ENCODE measurements at places on chromosomes 1 and 21. TPM values are rescaled to one million over a fixed set of nuclear protein-coding genes. Genes with fewer than 3 reads are reported as not detected.
A peak's percentile ranks its signal among the peaks of the same experiment; 100 is the strongest.

DNA sequence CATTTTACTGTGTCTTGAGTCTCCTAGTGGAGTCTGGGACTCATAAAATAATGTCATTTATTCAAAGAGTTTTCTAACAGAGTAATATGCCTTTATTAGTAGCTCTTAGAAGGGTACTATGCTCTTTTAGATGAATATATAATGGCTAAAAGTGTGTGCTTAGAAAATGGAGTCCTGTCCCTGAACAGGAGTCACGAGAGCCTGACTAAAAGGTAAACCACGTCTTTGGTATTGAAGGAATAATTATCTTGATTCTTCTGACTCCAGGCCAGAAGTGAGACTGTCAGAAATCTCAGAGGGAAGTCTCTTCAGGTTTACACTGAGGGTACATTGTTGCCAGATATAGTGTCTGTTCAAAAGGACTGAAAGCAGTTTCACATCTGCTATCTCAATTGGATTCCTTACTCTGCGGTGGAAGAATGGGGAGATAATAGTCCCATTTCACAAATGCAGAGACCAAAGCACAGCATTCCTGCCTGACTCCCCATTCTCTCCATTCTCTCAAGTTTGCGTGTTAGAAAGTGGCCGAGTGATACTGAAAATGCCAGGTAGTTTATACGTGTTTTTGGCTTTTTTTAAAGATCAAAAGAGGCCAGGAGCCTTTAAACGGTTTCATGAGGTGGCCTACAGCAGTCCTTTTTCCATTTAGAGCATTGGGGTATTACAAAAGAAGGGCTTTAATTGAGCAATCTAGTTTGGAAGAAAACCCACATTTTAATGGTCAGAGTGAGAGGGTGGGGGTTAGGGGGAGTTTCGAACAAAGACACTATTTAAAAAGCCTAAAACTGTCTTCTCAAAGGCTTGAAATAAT is 176.6 kb downstream of the VPS13D start:
- no peak for DNase-seq

- no peak for DNase-seq
Measured at GRCh38 chr1:84861988-84862644, 30.9 kb downstream of the LPAR3 start.

Gene HDGF
- 204 TPM for total RNA-seq

Gene CD1C
- not detected for total RNA-seq

Gene GPR161
- 0.60 TPM for total RNA-seq

Gene MTARC2
- 34.5 TPM for total RNA-seq

DNA sequence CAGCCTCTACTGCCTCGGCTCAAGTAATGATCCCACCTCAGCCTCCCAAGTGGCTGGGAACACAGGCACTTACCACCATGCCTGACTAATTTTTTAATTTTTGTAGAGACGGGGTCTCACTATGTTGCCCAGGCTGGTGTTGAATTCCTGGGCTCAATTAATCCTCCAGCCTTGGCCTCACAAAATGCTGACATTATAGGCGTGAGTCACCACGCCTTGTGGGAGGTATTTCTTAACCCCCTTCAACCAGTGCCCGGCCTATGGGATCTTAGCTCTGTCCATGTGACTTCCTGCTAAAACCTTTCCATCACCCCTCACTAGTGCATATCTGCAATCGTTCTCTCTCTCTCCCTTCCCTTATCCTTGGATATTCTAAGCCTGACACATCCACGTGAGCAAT is 86.4 kb downstream of the FOXD2 start:
- no peak for DNase-seq

GRCh38 chr21:33157303-33157702 is 72.4 kb upstream of the IFNAR2 start:
- DNase-seq, result no peak

Gene SLC45A1
- total RNA-seq, result 2.3 TPM

DNA sequence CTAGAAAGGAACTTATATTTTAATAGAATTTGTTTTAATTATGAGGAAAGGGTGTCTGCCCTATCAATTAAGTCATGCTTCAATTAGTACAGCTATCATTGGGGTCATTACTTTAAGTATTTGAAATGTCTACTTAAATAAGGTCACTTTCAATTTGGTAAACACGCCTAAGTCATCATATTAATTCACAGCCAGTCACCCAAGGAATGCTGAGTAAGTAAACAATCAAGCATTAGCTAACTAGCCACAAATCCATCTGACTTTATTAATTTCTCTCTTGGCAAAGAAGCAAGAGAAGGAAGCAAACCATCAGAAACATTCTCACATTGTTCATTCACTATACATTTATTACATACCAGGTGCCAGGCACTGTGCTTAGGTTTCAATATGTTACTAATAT is 1.2 kb upstream of the LRRC52 start:
- DNase-seq, result no peak

DNA sequence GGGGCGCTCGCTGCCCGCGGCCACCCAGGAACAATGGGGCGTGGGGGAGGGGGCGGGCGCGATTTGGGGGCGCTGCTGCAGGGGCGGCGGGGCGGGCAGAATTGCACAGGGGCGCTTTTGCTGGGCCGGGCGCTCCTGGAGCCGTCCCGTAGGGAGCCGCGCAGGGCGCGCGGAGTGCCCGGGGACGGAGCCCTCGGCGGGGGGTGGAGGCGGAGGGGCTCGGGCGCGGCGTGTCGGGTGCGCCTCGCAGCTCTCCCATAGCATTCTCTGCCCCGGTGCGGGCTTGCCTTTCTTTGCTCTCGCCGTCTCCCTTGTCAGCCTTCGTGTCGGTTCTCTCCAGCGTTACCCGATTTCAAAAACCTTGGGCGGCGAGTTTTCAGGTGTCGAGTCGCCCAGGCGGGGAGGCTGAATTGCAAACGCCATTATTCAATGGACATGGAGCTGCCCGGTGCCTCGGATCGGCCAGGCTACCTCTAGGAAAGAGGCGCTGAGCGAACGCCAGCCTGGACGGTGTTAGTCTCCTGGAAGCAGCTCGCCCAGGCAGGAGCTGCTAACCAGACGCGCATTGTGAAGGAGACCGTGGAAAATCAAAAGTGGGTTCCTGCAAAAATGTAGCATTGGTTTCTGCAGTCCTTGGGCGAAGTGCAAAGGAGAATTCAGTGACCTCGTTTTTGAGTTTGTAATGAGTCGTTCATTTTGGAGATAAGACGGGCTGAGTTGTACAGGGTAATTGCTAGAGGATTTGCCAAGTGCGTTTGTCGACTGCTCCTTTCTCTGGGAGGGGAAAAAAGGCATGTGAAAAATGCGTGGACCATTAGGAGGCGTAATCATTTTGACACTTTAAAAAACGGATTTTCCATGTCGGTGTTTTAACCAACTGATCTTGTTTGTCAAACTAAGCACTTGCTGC is 626 bp downstream of the CXADR start:
- DNase-seq, result peak; percentile 44

DNA sequence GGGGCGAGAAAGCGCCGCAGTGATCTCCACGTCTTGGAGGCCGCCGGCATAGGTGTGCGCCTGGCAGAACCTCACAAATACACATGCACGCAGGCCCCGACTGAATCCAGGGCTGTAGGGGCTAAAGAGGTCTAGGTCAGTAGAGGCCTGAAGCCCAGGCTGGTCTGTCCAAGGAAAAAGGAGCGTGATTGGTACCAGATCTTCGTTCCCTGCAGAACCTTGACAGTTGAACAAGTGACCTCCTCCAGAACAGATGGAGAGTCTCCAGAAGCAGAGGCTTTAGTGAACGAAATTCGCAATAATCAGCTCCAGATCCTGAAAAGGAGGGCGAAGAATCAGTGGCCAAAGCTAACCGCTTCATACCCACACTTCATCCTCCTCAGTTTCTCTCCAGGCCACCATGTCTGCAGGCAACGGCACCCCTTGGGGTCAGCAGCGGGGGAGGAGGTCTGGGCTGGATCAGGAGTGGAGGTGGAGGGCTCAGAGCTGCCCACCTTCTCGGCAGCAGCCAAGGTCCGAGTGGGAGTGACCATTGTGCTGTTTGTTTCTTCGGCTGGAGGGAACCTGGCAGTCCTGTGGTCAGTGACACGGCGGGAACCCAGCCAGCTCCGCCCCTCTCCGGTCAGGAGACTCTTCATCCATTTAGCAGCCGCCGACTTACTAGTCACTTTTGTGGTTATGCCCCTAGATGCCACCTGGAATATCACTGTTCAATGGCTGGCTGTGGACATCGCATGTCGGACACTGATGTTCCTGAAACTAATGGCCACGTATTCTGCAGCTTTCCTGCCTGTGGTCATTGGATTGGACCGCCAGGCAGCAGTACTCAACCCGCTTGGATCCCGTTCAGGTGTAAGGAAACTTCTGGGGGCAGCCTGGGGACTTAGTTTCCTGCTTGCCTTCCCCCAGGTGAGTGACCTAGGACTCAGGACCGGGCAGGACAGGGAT is 749 bp upstream of the PEX11B start:
- DNase-seq, result peak; percentile 72

Gene FCER1G
- total RNA-seq, result 24.8 TPM

DNA sequence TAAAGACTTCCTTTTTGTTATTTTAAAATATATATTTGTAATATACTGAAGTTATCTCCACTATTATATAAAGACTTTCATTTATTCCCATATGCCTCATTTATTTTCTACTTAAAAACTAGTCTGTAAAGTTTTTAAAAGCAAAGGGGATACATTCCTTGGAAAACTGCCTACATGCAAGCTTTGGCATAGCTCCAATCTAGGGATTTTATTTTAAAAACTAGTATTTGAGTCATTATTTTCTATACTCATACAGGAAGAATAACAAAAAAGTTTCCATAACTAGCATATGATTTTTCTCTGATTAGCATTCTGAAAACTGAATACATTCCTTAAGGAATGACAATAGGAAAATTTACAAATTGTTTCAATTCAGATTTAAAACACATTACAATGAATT is 88.9 kb downstream of the COL24A1 start:
- DNase-seq, result no peak

Gene NCAM2
- total RNA-seq, result not detected

Data from transverse colon (tissue), 4 donors.